ENCODE measurements at places on chromosomes 7 and 10.

GRCh38 chr10:98419469-98420261 lies 4.7 kb upstream of the PYROXD2 start:
- DNase-seq: no peak

DNA sequence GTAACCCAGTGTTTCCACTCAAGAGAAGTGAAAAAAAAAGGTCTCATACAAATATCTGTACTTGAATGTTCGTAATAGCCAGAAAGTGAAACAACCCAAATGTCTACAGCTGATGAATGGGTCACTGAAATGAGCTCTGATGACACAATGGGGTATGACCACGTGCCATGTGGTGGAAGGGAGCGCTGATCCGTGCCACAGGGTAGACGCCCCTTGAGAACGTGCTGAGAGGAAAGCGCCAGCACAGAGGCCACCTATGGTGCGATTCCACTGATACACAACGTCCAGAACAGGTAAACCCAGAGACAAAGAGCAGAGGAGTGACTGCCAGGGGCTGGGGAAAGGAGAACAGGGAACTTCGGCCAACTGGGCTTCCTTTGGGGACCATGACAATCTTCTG lies 50.3 kb downstream of the MAD1L1 start:
- DNase-seq: no peak

GRCh38 chr7:128833946-128834325 lies 3.7 kb downstream of the FLNC start:
- no peak for DNase-seq

DNA sequence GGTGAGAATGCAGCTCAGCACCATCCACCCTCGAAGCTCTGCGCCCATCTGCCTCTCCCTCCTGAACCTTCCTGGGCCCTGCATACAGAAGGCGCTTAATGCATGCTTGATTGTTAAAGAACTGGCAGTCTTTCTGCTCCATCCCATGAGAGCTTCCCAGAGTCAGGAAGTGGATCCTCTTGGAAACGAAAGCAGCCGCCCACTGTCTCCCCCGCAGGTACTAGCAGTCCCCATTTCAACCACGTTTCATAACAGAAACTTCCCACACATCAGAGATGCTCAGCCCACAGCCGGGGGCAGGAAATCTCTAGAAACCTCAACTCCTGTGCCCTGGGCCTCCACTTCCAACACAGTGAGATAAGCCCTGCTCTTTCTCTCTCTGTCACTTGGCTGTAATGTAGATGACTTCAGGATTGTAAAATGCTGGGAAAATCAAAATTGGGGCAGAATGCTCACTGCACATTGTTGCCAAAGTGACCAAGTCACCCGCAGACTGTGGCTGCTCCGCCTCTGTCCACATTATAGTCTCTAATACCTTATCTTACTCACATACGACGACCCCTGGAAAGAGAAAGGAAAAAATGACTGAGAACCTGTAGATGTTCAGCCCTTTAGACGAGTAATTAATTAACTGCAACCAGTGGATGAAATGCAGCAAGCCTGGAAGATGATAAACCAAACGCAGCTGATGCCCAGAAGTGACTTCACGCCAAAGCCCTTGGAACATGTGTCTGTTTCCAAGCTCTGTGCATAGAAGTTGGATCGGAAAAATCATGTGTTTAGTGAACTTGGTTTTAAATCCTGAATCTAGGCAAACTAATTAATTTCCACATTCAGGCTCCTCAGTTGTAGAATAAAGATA lies 28.5 kb downstream of the GSDME start:
- no peak for DNase-seq

DNA sequence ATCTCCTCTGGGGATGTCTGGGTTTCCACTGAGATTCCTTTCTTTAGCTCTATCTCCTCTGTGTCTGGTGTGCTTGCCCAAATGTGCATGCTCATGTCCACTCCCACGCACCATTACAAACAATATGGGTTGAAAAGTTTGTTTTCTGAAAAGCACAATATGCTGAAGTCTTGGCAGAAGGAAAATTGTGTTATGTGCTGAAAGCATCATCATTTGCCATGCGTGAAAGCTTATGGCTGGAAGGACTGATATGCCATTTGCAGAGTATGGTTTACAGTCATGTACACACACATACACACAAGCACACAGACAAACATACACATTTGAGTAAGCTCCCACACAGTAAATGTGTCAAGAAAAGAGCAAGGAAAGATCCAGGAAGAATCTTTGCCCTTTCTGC lies 231.6 kb downstream of the SORCS3 start:
- no peak for DNase-seq

GRCh38 chr10:15346440-15347141 lies 24.5 kb downstream of the FAM171A1 start:
- DNase-seq: no peak

GRCh38 chr10:80272793-80273522 lies 16.5 kb downstream of the MAT1A start:
- DNase-seq: no peak

DNA sequence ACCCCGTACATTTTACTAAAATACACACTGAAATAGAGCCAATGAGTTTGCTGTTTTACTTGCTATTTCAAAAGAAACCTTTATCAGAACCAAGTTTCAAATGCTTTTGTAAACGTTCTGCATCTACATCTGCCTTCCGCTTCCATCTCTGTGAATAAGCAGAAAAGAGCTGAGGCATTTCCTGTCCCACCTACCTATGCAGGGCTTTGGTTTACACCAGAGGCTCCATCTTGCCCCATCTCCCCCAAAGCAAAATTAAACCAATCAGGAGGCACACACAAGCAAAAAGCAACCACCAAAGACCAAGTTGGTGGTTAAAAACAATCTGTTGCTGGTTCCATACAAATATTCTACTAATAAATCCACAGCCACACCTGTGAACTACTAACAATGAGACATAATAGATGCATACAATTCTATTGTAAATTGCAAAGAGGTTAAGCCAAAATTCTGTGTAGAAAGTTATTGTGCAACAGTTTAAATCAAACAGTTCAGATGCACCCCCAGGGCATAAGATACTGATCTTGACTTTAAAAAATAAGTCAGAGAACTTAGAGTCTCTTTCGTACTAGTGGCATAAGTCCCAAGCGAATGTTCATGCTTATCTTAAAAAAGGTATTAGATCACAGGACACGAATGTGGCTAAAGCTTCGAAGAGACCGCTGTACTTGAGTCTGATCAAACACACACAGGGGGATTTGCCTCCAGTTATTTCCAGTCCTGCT lies 83.9 kb downstream of the FGFR2 start:
- no peak for DNase-seq

GRCh38 chr10:124200011-124200410 lies 106.6 kb upstream of the CHST15 start:
- no peak for DNase-seq

DNA sequence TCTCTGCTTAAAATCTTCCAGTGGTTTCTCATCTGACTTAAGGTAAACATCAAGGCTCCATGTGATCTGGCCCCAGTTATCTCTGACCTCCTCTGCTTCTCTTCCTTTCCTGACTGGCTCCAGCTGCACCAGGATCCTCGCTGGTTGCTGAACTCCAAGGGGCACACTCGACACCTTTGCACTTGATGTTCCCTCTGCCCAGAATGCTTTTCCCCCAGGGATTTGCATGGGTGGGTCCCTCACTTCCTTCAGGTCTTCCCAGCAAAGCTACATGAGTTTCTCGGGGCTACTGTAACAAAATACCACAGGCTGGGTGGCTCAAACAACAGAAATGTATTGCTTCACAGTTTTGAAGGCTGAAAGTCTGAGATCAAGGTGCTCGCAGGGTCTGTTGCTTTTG lies 166.0 kb upstream of the CDCA7L start:
- DNase-seq: no peak

DNA sequence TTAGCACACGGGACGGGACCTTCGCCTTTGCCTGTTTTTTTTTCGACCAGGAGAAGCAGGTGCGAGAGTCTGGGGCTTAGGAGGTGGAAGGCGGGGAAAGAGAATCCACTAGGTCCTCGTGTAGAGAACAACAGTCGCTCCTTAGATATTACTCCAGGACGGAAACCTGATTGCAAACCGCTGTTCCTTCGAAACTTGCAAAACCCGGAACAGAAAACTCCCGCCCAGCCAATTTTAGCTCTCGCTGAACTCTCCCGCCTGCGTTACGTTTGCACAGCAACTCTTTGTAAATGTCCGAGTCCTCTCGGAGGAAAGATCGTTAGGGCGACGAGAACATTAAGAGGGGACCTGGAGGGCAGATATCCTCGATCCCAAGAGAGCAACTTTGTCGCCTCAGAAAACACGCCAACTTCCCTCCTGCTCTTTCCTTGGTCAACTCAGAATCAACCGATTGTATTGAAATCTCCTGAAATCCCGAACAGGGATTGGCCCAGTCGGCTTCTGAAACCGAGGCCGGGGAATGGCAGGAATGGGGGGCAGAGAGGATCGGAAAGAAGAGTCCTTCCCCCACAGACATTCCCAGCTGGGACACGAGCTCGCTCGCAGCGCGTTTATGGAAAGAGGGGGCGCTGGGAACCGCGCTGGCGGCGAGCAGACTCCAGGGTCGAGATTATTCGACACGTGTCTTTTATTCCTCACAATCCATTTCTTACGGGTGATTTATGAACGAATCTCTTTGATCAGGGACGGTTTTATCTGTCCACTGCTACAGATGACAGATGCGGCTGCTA lies 9.9 kb downstream of the TWIST1 start:
- DNase-seq: no peak

DNA sequence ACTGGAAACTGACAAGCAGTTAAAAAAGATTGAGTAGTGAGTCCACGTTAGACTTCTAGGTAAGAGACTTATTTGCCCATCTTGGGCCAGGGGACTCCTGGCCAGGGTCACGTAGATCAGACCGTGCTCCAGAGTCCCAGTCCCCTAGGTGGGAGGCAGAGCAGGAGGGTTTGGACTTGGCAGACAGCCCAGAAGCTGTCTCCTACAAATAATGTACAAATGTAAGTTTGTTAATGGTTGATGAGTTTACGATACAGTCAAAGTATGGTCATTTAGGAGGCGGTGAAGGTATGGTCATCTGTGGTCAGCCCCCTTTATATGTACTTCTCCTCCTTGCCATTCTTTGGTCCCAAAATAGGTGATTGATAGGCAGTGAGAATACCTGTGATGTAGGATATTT lies 28.2 kb downstream of the INPP5F start:
- DNase-seq: no peak

DNA sequence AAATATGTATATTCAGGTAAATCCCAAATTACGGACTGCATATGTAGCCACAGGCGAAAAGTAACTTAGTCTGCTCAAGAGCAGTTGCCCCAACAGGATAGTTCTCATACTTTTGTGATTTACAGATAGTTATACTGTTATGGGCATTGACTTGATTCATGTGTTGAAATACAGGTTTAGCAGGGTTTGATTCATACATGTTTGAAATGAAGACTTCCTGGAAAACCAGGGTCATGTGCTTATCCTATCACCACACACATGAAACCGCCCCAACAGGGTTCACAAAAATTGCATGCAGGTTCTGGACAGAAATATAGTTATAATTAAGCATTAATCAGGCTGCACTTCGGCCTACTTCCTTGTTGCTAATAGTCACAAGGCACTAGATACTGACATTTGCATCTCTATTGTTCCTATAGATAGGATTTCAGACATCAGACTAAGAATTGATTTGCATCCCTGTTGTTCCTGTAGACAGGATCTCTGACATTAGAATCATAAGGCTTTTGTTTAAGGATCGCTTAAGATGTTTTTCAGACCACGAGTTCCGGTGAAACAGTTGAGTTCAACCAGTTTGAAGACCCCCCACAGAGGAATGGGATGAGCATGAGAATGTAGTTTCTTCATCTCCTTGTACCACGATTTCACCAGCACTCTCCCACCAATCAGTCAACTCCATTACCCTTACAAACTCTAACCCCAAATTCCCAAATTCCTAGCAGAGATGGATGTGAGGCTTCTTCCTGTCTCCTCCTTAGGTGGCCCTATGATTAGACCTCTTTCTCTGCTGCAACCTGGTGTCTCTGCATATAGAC lies 2.0 kb upstream of the ZNF398 start:
- no peak for DNase-seq

- DNase-seq: no peak
Measured at GRCh38 chr7:7524121-7524520, 11.6 kb downstream of the COL28A1 start.

DNA sequence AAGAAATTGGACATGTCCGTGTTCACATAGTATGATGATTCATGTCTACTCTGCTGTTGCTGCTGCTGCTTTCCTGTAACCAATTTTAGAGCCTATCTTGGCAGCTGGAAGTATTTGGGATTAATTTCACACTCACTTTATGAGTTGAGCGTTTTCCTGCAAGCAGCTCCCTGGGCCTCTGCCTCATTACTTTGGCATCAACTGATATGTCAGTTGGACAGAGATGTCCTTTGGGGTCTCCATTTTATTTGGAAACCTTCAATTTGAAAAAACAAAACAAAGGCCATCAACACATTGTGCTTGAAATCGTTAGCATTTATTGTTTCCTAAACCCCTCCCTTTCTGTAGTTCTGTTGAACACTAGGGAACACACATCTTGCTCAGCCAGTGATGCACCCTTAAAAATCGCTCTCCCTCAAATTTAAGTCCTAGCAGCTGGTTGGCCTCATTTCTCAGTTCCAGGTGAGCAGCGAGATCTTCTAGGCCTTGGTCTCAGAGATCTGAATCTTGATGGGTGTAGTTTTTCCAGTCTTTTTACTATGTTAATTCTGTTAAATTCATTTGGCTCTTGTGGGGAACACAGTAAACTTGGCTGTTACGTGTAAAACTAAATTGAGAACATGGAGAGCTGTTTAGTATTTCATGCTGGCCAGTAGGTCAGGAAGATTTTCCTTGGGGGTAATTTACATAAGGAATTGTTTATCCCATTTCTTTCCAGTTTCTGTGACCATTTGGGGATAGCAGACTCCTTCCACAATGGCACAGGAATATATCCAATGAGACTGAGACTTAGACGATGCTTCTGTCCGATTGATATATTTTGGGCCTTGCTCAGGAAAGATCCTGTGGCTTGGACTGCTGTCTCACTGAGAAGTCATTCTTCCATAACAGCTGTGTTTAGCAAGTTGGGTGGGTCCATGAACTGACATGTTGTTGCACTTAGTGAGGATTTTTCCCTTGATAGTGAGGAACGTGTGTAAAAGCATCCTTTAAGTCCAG lies 371.6 kb downstream of the BBS9 start:
- no peak for DNase-seq

DNA sequence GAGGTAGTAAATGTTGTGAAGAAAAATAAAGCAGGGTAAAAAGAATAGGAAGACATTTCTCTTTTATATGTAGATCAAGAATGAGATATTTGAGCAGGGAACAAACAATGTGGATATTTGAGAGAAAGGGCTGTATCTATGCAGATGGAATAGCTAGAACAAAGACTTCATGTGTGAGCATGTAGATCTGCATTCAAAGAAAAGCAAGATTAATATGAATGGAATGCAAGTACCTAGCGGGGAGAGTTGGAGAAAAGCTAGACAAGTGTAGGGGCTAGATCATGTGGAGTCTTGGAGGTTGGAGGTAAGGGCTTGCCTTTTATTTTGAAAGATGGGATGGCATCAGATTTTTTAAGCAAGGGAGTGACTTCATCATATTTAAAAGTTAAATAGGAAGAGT lies 27.1 kb downstream of the SHOC2 start:
- DNase-seq: no peak

GRCh38 chr7:50697748-50698147 lies 84.9 kb downstream of the GRB10 start:
- no peak for DNase-seq

All from activated naive CD4-positive, alpha-beta T cell (primary cell).